Mesothelial cell of epicardium (in vitro differentiated cells): ENCODE measurements at places on chromosomes 3 and 15. TPM values are rescaled to one million over a fixed set of nuclear protein-coding genes. Genes with fewer than 3 reads are reported as not detected.
A peak's percentile ranks its signal among the peaks of the same experiment; 100 is the strongest.

The CHCHD6 gene
- 29.7 to 31.2 TPM (median 31.0 TPM) in 3 replicates for total RNA-seq

DNA sequence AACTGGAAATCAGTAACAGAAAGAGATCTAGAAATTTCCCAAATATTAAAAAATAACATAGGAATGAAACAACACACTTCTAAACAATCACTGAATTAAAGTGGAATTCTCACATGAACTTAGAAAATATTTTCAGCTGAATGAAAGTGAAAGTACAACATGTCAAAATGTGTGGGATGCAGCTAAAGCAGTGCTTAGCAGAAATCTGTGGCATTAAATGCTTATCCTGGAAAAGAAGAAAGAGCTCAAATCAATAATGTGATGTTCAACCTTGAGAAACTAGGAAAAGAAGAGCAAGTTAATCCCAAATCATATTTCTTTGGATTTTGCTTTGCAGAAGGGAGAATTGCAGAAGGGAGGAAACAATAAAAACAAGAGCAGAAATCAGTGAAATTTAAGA lies 98.2 kb upstream of the NR2E3 start:
- no peaks in the 10 kb centered on the region for H3K27me3 ChIP-seq
- H3K36me3 ChIP-seq = no peaks in the 10 kb centered on the region
- H3K27ac ChIP-seq = peak overlapping the region; percentile 22
- no peak overlapping the region for H3K4me3 ChIP-seq
- no peak for DNase-seq
- H3K4me1 ChIP-seq = peaks cover 38% of the 10 kb centered on the region

DNA sequence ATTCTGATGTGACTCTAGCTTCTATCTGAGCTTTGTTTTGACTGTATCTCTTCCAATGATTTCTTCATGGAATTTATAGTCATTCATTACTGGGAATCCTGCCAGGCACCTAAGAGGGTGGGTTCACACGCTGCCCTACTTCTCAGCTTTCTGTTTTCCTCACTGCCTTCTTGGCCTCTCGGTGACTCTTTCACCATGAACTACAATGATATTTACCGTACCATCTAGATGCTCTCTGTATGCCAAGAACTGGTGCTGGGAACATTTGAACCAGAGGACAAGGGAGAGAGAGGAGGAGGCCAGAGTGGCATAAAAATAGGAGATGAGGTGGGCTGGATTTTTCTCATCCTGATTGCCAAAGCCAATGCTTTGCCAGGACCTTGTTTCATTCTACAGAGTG lies 280.0 kb upstream of the P2RY1 start:
- H3K4me3 ChIP-seq = no peak overlapping the region
- H3K27me3 ChIP-seq = no peaks in the 10 kb centered on the region
- H3K27ac ChIP-seq = no peak overlapping the region
- no peak for DNase-seq
- peaks cover 22% of the 10 kb centered on the region for H3K4me1 ChIP-seq
- H3K36me3 ChIP-seq = no peaks in the 10 kb centered on the region

- peaks cover 23% of the 10 kb centered on the region for H3K36me3 ChIP-seq
- no peak overlapping the region for H3K4me3 ChIP-seq
- no peak for DNase-seq
- H3K27ac ChIP-seq = no peak overlapping the region
- peaks cover 11% of the 10 kb centered on the region for H3K4me1 ChIP-seq
Observed at GRCh38 chr15:76431971-76432370, 95.4 kb downstream of the ISL2 start.

The CNTN4 gene
- total RNA-seq = 67.0 to 73.8 TPM (median 68.9 TPM) in 3 replicates

The PAQR5 gene
- total RNA-seq = 0.59 to 1.2 TPM (median 0.89 TPM) in 3 replicates

- H3K4me3 ChIP-seq = no peak overlapping the region
- no peak overlapping the region for H3K27ac ChIP-seq
- no peaks in the 10 kb centered on the region for H3K36me3 ChIP-seq
- H3K4me1 ChIP-seq = no peaks in the 10 kb centered on the region
- no peak for DNase-seq
Observed at GRCh38 chr3:149765762-149766334, 13.6 kb upstream of the COMMD2 start.

The CCR4 gene
- total RNA-seq = 0.07 TPM in 1 of 3 replicates, not detected in the others
